ENCODE measurements at places on chromosomes 7 and 10. TPM values are rescaled to one million over a fixed set of nuclear protein-coding genes. Genes with fewer than 3 reads are reported as not detected.

GRCh38 chr7:119596651-119597050 lies 676.3 kb upstream of the KCND2 start:
- no peaks in the 10 kb centered on the region for H3K4me1 ChIP-seq
- H3K27me3 ChIP-seq, result no peaks in the 10 kb centered on the region
- H3K27ac ChIP-seq, result no peak overlapping the region
- no peak for DNase-seq
- no peak overlapping the region for H3K4me3 ChIP-seq

DNA sequence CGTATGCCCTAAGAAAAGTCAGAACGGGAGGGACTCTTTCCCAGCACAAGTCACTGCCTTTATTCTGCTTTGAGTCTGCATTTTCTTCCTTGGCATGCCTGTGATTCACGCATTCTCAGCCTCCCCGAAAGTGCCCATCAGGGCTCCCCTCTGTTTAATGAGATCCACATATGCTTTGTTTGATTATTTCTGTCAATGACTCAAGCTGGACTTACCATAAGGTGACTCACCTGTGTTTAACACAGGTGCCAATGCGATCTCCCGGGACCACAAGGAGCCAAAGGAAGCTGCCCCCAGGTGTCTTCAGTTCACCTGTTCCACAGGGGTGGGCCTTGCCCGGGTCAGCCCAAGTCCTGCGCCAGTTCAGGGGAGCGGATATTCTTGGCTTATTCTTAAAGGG lies 386.0 kb upstream of the SHH start:
- H3K27ac ChIP-seq, result no peak overlapping the region
- no peaks in the 10 kb centered on the region for H3K36me3 ChIP-seq
- DNase-seq, result no peak
- no peak overlapping the region for H3K4me3 ChIP-seq

GRCh38 chr10:98880971-98881370 lies 354.7 kb downstream of the HPSE2 start:
- H3K27me3 ChIP-seq, result no peaks in the 10 kb centered on the region
- no peak overlapping the region for H3K27ac ChIP-seq
- no peak for DNase-seq
- H3K36me3 ChIP-seq, result no peaks in the 10 kb centered on the region

- H3K27ac ChIP-seq, result no peak overlapping the region
- H3K36me3 ChIP-seq, result no peaks in the 10 kb centered on the region
- no peaks in the 10 kb centered on the region for H3K27me3 ChIP-seq
- no peak overlapping the region for H3K4me3 ChIP-seq
Observed at GRCh38 chr7:8906396-8907075, 473.1 kb downstream of the NXPH1 start.

DNA sequence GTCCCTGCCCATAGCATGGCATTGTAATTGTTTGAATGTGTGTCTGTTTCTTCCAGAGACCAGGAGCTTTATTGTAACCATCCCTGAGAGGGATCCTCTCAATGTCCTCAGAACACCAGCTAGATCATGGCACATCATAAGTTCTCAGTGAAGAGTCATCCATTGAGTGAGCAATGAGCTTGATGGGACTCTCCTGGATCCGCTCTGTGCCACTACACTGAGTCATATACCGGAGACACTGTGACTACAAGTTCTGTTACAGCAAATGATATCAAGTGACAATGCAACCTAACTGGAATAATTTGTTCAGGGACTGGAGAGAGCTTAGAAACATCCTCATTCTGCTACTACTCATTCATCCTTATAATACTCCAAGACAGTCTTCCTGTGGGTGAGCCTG lies 25.1 kb downstream of the MRPS24 start:
- no peak overlapping the region for H3K4me3 ChIP-seq
- no peaks in the 10 kb centered on the region for H3K27me3 ChIP-seq

DNA sequence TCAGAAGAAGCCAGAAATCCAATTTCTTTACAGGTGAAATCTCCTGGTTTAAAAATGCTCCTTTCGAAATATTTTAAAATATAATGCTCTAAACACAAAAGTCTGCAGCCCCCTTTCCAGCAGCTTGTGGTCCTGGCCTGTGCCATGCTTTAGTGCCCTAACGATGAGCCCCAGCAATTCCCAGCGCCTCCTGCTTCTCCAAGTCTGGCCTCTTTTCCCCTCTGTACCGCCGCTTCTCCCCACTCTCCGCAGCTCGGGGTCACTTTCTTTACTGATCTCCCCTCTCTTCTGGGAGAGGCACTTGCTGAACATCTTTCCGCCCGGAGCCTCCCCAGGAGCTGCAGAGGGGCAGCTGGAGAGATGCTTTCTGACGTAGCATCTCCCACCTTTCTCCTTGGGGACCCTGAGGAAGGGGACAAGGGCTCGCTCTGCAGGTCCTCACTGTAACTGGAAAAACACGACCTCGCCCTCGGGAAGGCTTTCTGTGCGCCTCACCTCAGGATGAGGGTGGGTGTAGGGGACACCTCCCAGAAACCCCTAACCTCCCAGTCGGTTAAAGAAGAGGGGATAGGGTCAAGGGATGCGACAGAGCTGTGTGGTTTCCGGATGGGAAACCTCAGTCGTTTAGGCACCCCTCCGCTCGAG lies 565 bp upstream of the INA start:
- no peak overlapping the region for H3K27ac ChIP-seq
- peaks cover 68% of the 10 kb centered on the region for H3K27me3 ChIP-seq
- H3K36me3 ChIP-seq, result no peaks in the 10 kb centered on the region

DNA sequence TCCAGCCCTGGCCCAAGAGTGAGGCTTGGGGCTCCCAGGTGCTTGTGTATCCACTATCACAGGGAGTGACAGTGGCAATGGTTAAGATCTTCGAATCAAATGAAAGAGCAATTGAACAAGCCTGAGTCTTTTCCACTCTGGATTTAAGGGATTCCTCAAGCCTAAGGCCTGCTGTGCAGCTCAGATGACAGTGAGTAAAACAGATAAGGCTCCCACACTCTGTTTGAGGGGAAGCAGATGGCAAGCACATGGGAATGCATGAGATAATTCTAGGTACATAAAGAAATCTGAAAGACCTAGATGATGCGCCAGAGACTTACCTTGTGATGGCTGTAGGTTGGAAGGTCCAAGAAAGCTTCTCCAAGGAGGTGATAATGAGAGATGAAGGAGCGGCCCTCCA lies 95.0 kb downstream of the LRRC18 start:
- DNase-seq, result no peak
- H3K4me3 ChIP-seq, result no peak overlapping the region
- H3K27ac ChIP-seq, result no peak overlapping the region

The RASSF4 gene
- total RNA-seq, result 106 TPM

The CACUL1 gene
- 31.7 TPM for total RNA-seq

The NPC1L1 gene
- total RNA-seq, result 0.13 TPM

The LRRC4 gene
- total RNA-seq, result 4.7 TPM

The CYP2C18 gene
- not detected for total RNA-seq
